ENCODE measurements at places on chromosomes 11 and 22.

GRCh38 chr22:40631925-40632324 is 4.6 kb downstream of the MRTFA start:
- no peak for DNase-seq

GRCh38 chr11:124788521-124788920 is 11.7 kb downstream of the MSANTD2 start:
- no peak for DNase-seq

GRCh38 chr11:71103266-71103665 is 149.1 kb downstream of the SHANK2 start:
- no peak for DNase-seq

DNA sequence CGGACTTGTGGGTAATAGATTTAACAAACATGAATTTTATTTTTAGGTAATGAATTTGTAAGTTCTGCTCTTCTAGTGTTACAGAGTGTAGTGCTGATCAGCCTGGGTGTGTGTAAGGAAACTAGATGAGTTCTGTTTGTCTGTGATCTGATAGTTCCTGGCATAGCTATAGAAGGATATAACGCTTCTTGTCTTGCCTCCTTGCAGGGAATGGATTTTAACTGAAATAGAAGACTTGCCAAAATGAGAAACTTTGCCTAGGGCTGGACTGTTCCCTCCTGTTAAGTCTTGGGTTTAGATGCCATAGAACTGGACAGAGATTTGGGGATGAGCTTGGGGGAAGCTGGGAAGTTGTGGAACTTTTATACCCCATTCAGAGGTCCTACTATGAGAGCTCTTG is 11.6 kb downstream of the CCDC81 start:
- no peak for DNase-seq

- no peak for DNase-seq
These were observed 12.6 kb downstream of the SCARF2 start for GRCh38 chr22:20424932-20425565.
